ENCODE measurements at places on chromosomes 2 and 18. TPM values are rescaled to one million over a fixed set of nuclear protein-coding genes. Genes with fewer than 3 reads are reported as not detected.

Gene SIX2
- total RNA-seq, result 3.6 TPM

GRCh38 chr2:75130171-75130570 is 69.1 kb downstream of the TACR1 start:
- H3K4me1 ChIP-seq, result peaks cover 14% of the 10 kb centered on the region
- H3K36me3 ChIP-seq, result no peaks in the 10 kb centered on the region
- DNase-seq, result no peak

- 0 out of 2 replicates have a peak, but pooled peaks cover 8% of the 10 kb centered on the region for H3K4me1 ChIP-seq
- peaks cover 5% of the 10 kb centered on the region for H3K36me3 ChIP-seq
- H3K4me3 ChIP-seq, result peak overlapping the region; percentile 85
- peak overlapping the region; percentile 98 for H3K27ac ChIP-seq
These were observed 748 bp upstream of the ZNF804A start for GRCh38 chr2:184597571-184597991.

GRCh38 chr18:58572181-58572580 is 56.7 kb downstream of the ALPK2 start:
- peak; percentile 86 for DNase-seq
- H3K36me3 ChIP-seq, result peaks cover 37% of the 10 kb centered on the region
- H3K4me3 ChIP-seq, result no peak overlapping the region
- peak overlapping the region; percentile 64 for H3K27ac ChIP-seq
- peaks cover 44% of the 10 kb centered on the region for H3K4me1 ChIP-seq
